ENCODE measurements at places on chromosomes 7 and 10. TPM values are rescaled to one million over a fixed set of nuclear protein-coding genes. Genes with fewer than 3 reads are reported as not detected.

The PDIA4 gene
- 69.6 TPM for total RNA-seq

The BTBD16 gene
- total RNA-seq: not detected

- no peak for DNase-seq
Measured at GRCh38 chr10:63578501-63578900, 57.3 kb downstream of the REEP3 start.

DNA sequence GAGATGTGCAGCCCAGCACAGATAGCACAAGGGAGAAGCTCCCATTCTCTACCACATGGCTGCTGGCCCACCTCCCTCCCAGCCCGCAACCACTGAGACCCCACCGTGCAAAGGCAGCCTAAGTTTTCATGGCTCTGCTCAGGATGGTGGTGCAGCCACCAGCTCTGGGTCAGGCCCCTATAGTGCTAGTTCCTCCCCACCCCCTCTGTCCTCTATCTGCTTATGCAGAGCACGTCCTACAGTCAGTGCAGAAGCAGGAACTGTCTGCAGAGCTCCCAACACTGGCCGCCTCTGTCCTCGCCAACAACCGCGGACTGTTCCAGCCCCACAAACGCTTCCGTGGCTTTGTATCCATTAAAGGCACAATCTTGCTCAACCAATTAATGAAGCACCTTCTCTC is 278.9 kb downstream of the GRID1 start:
- DNase-seq: peak; percentile 45

DNA sequence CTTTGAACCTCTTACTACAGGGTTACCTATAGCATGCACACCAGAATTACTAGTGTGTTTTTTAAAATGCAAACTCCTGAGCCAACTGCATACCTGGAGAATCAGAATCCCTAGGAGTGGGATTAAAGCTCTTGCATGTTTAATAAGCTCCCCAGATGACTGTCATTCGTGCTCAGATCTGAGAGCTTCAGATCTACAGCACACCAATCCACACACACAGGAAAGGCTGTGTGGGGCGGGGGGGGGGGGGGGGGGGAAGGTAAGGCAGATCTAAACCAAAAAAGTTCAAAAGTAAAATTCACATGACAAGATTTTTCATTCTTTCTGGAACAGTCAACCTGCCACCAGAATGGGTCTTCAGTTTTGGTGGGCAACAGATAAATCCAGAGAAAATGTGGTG is 5.5 kb downstream of the FAM3C start:
- DNase-seq: no peak

DNA sequence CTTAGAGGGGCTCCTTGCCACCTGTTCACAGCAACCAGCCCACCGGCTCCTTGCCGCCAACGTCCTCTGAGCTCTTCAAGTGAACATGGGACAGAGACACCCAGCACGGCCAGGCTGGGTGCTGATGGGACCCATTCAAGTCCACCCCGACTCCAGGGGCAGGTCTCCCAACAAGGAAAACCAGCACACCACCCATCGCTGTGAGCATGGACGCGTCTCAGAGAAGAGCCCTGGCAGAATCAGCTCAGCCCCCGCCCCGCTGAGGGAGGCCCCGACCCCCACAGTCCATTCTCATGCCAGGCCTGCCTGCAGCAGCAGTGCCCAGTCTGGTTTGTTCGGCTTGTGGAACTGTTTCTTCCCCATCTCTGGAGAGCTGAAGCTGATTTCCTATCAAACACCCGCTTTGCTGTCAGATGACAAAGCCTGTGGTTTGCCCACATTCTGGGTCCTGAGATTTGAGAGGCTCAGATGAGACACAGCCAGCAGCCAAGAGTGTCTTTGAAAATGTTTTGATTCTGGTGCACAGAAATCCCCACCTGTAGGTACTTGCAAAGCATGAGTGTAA is 216.6 kb downstream of the ZMYND11 start:
- no peak for DNase-seq

- DNase-seq: no peak
Measured at GRCh38 chr10:86663576-86664339, 4.6 kb upstream of the LDB3 start.

GRCh38 chr7:81925530-81925929 is 155.7 kb upstream of the HGF start:
- DNase-seq: no peak

DNA sequence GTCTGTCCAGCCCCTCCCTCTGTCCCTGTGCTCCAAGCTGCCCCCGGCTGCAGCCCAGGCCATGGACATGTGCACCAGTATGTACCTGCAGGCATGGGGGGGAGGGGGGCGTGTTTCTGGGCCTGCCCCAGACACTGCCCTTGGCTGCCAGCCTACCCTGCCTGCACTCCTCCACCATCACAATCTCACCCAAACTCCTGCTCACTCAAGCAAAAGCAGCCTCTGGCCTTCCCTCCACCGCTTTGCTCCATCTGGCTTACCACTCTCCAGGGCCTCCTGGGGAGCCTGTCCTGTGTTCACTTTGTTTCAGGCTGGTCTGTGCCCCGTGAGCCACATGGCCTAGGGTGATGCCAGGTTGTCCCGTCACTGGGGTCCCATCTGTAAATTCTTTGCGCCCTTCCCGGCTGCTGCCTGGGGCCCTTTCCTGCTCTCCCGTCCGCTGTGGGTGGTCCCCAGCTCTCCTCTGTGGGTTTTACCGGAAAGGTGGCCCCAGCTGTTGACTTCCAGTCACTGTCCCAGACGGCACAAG is 33.3 kb upstream of the PPIF start:
- no peak for DNase-seq

- DNase-seq: no peak
Measured at GRCh38 chr7:154469652-154470051, 417.5 kb downstream of the DPP6 start.

- no peak for DNase-seq
Measured at GRCh38 chr7:42345478-42346299, 108.7 kb upstream of the GLI3 start.

DNA sequence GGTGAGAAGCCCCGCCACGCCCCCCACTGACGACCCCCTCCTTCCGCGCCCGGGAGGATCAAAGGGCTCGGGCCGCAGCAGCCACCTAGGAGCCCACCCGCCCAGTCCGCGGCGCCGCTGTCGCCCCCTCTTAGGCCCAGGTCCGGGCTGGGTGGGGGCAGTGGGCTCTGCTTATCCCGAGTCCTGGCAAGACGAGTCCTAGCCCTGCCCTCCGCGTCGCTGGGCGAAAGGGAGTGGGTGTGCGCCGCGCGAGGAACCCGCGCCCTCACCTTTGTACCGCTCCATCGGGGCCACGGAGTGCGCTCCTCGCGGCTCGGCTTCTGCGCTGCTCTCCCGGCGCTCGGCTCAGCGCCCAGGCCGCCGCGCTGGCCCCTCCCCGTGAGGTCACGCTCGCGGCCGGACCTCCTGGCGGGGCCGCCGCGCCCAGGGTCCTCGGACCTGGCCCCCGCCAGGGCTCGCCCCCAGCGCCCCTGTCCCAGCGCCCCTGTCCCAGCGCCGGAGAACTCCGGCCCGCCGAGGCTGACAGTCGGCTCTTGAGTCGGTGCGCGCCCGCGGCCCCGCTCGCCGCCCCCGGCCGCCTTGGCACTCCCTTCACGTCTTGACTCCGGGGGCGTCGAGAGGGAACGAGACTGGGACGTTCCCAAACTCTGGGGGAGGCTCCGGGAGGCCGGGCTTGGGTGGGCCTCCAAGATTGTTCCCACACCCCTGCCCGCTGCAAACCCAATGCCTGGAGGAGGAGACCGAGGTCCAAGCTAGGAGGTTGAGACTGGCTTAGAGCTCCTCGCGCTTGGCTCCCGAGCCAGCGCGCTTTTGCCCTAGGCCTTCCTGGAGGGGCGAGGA is at the start of gene AFAP1L2:
TSS of gene AFAP1L2 (minus strand) at position 332 of the 840 bp plus-strand sequence. CDS start at position 285, 47 bp downstream.
- DNase-seq: no peak

DNA sequence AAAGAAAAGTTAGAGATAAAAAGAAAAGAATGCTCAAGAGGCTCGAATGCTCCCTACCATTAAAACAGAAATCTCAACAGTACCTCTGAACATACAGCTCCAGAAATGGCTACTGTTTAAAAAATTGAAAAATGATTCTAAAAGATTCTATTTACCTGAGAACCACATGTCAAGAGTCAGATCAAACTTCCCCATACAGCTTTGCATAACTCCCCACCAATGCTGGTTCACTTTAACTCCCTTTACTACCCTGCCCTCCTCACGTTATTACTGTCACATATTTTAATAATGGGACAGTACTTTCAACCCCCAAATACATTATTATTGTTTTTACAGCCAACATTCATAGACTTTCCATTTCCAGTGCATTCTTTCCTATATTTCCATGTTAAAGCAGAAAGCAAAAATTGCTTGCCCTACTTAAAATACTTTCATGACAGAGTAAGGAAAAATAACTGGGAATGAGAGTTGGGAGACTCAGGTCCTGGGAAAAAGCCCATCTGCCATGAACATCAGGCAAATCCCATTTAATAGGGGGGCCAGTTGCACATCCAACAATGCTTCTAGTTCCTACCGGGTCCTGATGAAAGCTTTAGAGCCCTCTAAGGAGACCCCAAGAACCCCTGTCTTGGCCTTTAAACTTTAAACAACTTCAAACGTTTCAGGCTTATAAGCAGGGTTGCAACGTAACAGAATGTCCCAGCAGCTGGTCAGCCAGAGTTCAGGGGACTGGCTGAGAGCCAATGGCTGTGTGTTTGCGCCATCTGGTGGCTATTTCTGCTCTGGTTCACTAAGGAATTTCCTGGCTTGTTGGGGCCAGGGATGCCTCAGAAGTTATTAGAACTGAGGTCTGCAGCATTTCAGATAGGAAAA is 247.4 kb downstream of the ELMO1 start:
- peak; percentile 70 for DNase-seq

DNA sequence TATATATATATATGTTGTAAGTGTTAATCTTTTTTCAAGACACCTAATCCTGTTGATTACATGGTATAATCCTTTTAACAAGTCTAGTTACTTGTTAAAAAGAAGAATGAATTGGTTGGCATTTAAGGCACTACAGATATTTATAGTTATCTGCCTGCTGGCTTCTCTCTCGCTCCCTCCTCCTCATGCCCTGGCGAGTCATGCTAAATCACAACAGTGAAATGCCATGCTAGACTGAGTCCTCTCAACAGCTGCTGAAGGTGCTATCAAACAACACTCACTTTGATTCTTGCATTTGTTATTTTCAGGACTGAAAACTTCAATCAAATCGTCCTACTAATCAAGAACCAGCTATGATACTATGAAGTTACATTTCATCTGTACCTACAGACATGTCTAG is 15.4 kb downstream of the NRAP start:
- no peak for DNase-seq

GRCh38 chr10:132634947-132635271 is 97.3 kb downstream of the INPP5A start:
- DNase-seq: no peak

DNA sequence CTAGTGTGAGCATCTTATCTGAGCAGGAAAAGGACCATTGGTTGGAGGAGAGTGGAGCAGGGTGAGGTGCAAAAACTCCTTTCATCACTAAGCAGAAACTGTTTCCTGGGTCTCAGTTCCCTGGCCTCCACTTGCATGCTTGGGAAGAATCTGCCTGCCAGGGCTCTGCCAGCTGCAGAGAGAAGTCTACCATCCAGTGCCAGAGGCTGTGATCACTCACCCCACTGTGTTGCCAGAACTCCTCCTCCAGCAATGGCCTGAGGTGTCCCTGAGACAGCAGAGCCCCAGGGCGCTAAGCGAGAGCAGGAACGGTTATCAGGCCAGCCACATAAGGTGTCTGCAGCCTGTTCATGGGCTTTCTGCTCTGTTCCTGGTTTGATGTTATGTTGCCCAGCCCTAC is 991.4 kb downstream of the CCSER2 start:
- DNase-seq: peak; percentile 34
